Hematopoietic multipotent progenitor cell treated with erythropoietin and hydrocortisone succinate and interleukin-3 and kit ligand, for 4 days (in vitro differentiated cells): ENCODE measurements at places on chromosomes 7 and 10.

DNA sequence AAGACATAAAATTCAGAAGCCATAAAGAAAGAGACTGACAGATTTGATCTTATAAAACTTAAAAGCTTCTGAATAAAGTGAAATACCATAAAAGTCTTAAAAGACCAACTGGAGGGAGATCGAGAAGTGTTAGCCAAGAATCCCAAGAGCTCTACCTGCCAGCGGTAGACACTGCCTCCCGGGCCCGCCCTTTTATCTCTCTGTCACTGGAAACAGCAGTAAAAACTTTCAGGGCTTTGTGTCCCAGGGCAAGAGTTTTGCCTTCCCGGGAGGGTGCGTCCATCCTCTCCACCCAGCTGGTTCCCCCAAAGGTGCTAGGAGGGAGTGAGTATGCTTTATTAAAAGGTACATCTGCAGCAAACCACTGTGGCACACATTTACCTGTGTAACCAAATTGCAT, 5.8 kb downstream of the PLA2G12B start:
- no peak for DNase-seq

DNA sequence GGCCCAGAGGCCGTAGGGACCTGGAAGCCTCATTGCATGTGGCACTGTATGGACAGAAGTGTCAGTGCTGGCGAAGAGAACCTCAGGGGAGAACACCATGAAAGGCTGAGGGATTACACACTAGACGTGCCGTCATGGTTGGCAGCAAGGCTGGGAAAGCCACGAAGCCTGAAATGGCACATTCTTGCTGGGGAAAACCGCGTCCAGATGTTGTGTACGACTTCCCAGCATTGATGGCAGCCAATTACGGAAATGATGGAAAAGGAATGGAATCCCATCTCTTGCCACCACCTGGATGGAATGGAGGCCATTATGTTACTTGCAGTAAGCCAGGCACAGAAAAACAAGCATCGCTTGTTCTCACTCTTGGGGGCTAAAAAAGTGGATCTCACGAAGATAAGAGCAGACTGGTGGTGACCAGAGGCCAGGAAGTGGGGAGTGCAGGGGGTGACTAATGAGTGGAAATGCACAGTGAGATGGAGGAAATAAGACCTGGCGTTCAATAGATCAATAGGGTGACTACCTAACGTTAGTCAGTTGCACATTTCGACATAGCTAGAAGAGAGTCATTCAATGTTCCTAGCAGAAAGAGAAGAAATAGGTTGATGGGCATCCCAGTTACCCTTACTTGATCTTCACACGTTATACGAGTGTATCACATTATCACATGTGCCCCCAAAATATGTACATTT, 14.6 kb upstream of the PWWP2B start:
- peak; percentile 29 for DNase-seq

GRCh38 chr7:2141651-2142050, 91.1 kb downstream of the MAD1L1 start:
- no peak for DNase-seq

- DNase-seq: no peak
These were observed 726 bp downstream of the MCU start for GRCh38 chr10:72692744-72692993.

- peak; percentile 18 for DNase-seq
These were observed 248.5 kb downstream of the AGMO start for GRCh38 chr7:15313361-15313760.

GRCh38 chr10:55191236-55191860, 390.3 kb upstream of the PCDH15 start:
- DNase-seq: no peak

- peak; percentile 77 for DNase-seq
These were observed 8.1 kb upstream of the SH2D4B start for GRCh38 chr10:80529604-80530003.

DNA sequence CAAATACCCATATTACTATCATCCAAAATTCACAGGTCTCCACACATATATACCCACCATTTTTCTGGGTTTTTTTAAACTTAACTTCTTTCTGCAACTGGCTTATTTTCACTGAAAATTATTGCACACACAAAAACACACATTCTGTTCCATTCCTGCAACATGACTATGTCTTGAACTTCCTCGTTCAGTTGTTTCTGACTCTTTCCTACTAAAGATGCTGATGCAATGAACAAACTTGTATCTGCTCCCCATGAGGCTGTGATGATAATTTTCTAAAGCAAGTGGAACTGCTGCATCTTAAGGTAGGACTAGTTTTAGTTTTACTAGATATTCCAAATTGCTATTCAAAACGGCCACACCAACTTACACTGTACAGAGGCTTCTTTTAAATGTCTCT, 77.7 kb downstream of the OSBPL3 start:
- no peak for DNase-seq

DNA sequence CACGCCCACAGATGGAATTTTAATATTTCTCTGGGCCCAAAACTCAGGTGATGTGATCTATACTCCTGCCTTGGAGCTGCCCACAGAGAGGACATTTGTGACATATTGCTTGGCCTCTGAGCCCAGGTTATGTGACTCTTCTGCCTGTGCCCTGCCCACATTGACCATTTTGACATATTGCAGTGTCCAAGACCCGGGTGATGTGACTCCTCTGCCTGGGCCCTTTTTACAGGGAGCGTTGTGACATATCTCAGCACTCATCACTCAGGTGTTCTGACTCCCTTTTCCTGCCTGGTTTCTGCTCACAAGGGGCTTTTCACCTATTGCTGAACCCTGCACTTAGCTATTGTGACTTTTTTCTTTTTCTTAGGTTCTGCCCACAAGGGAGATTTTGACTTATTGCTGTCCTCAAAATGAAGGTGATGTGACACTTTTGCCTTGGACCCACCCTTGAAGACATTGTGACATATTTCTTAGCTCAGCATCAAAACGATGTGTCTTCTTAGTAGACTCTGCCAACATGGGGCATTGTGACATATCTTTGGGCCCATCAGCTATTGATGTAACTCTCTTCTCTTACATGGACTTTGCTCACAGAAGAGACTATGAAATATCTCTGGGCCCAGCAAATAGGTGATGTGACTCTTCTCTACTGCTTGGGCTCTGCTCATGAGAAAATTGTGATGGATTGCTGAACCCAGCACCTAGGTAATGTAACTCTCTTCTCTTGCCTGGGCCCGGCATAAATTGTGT, 11.0 kb upstream of the ZNF107 start:
- no peak for DNase-seq

DNA sequence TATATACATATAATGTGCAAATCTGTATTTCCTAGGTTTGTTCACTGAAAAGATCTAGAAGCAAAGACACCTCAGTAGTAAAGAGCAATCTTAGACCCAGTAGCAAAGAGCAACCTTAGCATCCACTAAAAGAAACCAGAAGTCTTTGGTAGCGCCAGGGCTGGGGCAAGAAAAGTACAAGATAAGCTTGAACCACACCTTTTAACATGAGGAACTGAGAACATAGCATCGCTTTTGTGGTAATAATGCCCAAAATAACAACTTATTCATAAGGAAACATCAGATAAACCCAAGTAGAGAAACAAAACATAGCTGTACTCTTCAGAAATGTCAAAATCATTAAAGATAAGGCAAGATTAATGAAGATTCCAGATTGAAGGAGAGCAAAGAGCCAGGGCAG, 173.4 kb downstream of the IMMP2L start:
- peak; percentile 24 for DNase-seq

- no peak for DNase-seq
These were observed 675 bp downstream of the IL6 start for GRCh38 chr7:22727714-22728035.

DNA sequence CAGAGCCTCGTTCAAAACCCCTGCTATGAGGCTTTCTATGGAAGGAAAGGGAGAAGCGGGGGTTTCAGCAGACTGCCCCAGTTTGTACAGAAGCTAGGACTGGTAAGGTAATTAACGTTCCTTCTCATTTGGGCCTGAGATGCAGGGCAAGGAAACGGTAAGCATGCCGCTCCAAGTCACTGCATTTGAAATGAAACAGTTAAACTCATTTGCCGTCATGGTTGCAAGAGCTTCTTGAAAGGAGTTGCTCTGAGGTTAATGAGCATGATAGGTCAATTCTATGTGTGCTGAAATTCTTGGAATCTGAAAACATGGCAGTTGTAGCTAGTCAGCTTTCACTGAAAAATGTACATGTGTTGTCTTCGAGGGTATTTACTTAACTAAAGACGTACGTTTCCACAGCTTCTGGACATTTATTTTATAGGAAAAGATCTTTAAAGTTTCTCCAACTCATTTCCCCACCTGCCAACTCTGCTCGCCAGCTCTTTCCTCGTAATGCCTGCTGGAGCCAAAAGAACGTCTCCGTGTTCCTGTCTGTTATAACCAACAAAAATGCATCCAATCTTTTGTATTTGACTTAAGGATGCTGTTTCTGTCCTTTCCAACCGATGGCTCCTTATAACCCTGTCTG, 73.3 kb downstream of the ADAM12 start:
- DNase-seq: no peak

DNA sequence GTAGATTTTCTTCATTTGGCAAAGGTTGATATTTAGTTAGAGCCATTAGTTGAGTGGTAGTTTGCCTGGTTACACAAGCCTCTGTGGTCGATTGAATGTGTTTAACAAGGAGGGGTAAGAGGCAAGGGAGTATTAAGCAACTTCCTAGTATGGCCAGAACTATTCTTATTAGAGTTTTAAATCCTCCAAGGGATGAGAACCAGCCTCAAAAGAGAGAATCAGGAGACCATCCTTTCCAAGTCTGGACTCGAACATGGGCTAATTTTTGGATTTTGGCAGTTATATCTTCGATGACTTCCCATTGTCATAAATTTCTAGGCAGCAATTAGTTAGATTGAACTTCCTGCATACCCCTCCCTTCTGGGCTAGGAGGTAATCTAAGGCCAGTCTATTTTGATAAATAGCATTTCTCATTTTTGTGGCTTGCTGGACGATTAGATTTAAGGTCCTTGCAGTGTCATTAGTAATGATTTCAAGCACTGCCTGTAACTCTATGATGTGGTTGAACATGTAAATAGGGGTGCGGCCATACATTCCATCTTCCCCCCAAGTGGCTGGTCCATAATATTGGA, 219.5 kb upstream of the KCND2 start:
- DNase-seq: peak; percentile 2

DNA sequence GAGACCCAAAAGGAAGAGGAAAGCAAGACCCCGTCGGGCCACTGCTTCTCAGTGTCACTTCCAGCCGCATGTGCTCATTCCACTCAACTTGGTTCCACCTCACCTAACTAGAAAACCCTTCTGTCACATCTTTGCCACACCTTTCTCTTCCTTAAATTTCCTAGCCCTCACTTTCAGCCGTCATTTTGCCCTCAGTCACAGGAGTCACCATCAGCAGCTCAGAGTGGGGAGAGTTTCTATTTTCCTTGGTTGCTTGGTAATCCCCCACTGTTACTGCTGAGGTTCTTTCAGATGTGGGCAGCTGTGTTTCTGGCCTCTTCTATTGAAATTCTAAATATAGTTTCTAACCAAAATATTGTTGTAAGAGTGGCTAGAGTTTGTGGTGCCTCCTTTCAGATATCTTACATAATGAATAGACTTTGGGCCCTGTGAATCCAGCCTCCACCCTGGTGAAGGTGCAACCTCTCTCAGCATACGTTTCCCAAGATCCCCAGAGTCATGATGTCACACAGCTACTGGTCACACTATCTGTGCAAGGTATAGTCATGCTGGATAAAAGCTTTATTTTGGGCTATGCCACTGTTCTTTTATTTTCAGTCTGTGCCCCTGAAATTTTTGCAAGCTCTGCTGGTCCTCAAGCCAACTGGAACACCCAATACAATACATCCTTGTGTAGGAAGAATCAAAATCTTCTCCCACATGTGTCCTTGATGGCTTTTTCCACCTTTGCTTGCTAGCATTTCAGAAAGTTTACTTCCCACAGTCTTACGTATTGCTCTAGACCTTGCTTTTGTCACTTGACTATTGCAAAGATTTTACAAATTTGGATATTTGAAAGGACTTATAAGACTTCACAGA, 9.2 kb downstream of the AGBL3 start:
- DNase-seq: no peak

DNA sequence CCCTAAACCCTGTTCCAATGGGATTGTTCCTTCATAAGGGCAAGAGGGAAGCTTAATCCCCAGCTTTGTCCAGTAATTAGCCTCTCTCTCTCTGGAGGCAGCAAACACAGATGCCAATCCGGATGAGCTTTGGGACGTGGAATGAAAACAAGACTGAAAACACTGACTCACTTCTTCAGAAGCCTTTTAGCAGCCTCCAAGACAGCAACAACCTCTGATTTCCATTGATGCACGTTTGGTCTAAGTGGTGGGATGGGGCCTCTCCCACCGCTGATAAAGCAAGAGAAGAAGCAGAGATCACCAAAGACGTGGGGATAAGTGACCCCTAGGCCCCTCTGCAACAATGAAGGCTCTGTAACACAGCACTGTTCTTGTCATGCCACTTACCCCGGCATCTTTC, 5.8 kb upstream of the GFRA1 start:
- no peak for DNase-seq

- no peak for DNase-seq
These were observed 10.6 kb downstream of the OR2F1 start for GRCh38 chr7:143965280-143965679.

DNA sequence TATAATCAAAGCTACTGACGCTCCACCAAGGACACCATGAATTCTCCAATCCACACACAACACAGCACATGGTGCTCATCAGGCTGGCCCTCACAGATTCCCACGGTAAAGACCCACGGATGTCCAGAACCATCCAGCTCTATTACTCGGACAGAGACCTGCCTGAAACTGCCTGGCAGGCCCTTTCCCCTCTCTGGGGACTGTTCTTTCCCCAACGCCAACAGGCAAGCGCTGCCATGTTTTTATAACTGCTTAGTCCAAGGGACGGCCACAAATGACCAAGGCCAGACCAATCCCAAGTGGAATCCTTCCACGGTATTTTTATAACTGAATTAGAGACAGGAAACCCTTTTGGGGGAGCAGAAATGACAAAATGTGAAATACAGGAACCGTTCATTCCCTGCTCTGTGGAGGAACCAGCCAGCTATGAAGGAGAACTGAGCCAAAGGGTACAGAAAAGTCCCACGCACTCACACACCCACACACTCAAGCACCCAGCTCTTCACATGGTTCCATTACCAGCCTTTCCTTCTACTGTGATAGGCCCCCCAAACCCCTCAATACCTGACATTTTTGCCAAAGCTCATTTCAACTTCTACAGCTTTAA, 4.1 kb downstream of the PIP4K2A start:
- DNase-seq: peak; percentile 37

GRCh38 chr10:27816320-27816719, 70.7 kb upstream of the MKX start:
- no peak for DNase-seq

GRCh38 chr7:28536259-28536658, 123.9 kb downstream of the CREB5 start:
- DNase-seq: no peak

DNA sequence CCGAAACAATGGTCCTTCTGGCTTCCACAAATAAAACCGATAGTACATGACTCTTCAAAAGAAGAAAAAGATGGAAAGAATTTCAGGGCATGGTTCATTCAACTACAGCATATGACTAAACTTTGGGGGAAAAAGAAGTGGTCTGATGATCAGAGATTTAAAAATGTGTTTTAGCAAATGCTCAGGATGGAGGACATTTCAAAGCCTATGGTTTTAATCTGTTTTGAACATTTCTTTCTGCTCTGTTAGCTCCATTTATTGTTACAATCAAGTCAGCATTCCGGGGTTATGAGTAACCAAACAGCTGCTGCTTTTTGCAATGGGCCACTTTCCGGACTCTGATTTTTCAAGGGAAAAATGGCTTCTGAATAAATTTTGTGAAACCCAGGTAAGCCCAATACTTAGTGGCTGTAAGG, 142.4 kb downstream of the CUBN start:
- DNase-seq: no peak

GRCh38 chr7:82506702-82507101, 63.1 kb upstream of the CACNA2D1 start:
- DNase-seq: no peak

- no peak for DNase-seq
These were observed 73.2 kb upstream of the DGKI start for GRCh38 chr7:137919987-137920386.
